ENCODE measurements at places on chromosomes 7 and 10. TPM values are rescaled to one million over a fixed set of nuclear protein-coding genes. Genes with fewer than 3 reads are reported as not detected.

FFAR4 gene
- total RNA-seq: not detected

PNLIPRP2 gene
- total RNA-seq: 1.1 TPM

AGR2 gene
- 0.93 TPM for total RNA-seq

GRCh38 chr10:114821915-114822443, 399 bp downstream of the FHIP2A start:
- DNase-seq: no peak

DNA sequence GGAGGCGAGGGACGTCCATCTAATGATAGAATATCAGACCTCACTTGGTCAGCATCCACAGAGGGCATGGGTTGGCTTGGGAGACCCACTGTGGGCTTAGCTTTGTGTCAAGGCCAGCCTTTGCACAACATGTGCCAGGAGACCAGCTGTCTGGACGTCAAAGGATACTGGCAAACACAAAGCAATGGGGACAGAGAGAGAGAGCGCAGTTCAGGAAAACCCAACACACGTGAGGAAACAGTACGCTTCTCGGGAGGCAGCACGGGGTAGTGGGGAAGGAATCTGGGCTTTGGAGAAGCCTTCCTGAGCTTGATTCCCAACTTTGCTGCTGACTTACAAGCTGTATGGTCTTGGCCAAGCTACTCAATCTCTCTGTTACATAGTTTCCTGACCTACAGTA, 14.7 kb downstream of the PRLHR start:
- no peak for DNase-seq

- no peak for DNase-seq
Measured at GRCh38 chr7:54992871-54993475, 25.8 kb upstream of the EGFR start.

GRCh38 chr10:89621438-89621837, 23.6 kb downstream of the PANK1 start:
- DNase-seq: no peak
